ENCODE measurements at places on chromosomes 1 and 21.

DNA sequence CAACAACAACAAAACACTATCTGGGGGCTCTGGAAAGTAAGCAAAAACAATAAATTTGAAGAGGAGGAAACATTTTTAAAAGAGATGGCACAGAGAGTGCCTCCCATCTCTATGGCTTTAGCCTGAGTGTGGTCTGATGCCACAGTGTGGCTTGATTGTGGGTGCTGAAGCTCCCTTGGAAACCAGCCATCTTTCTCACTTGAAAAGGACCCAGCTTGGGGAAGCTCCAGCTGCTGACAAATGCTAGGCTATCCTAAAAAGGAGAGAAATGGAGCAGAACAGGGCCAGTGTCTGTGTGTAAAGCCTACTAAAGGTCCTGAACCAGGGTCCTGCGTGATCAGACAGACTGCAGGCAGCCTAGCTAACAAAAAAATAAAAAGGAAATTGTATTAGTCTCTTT lies 642.0 kb upstream of the PTBP2 start:
- DNase-seq, result no peak

DNA sequence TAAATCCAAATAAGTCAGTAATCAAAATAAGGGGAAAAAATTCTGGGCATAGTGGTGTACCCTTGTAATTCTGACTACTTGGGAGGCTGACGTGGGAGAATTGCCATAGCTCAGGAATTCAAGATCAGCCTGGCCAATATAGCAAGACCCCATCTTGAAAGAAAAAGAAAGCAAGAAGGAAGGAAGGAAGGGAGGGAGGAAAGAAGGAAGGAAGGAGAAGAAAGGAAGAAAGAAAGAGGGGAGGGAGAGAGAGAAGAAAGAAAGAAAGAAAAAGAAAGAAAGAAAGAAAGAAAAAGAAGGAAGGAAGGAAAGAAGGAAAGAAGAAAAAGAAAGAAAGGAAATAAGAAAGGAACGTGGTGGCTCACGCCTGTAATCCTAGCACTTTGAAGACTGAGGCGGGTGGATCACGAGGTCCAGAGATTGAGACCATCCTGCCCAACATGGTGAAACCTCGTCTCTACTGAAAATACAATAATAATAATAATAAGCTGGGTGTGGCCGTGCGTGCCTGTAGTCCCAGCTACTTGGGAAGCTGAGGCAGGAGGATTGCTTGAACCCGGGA lies 64.5 kb upstream of the ROR1 start:
- no peak for DNase-seq

DNA sequence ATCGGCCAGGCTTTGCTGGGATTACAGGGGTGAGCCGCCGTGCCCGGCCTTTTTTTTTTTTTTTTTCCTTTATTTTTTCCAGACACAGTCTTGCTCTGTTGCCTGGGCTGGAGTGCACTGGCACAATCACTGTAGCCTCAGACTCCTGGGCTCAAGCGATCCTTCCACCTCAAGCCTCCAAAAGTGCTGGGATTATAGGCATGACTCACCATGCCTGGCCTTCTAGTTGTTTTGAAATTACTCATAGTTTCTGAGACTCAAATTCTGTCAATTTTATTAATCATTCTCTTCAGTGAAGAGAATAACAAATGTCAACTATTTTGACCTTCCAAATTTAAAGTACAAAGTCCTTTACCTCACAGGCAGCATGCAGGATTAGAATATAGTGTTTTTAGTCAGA lies 374.5 kb downstream of the PLA2G4A start:
- peak; percentile 59 for DNase-seq

- peak; percentile 48 for DNase-seq
Measured at GRCh38 chr1:184973272-184974055, 844 bp downstream of the NIBAN1 start.

DNA sequence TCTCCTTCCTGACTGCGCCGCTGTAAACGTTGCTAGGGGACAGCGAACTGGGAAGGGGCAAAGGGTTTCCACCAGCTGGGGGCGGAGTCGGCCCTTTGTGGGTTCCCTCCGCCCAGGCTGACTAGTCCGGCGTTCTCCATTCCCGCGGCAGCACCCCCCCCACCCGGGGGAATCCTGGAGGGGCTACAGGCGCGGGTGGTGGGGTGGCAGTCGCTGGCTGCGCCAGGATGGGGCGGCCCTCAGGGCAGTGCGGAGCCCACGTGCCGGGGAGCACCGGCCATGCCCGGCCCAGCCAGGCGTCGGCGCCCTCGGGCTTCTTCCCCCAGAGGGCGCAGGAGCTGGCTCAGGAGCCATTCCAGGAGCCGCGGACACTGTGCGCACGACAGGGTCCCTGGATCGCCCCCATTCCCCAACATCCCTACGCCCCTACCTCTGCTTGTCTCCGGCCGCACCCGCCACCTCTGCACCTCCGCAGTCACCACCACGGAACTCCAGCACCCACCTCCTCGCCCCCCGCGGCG lies 476 bp downstream of the BATF3 start:
- DNase-seq, result no peak

- DNase-seq, result no peak
Measured at GRCh38 chr1:182602935-182603645, 1.1 kb downstream of the RGS16 start.
